DMS79 (cell line): ENCODE measurements at places on chromosomes 1 and 21.

- DNase-seq: no peak
These were observed 148.9 kb downstream of the CDC42BPA start for GRCh38 chr1:227169343-227169742.

GRCh38 chr1:67441183-67441582 is 11.0 kb upstream of the SERBP1 start:
- no peak for DNase-seq

DNA sequence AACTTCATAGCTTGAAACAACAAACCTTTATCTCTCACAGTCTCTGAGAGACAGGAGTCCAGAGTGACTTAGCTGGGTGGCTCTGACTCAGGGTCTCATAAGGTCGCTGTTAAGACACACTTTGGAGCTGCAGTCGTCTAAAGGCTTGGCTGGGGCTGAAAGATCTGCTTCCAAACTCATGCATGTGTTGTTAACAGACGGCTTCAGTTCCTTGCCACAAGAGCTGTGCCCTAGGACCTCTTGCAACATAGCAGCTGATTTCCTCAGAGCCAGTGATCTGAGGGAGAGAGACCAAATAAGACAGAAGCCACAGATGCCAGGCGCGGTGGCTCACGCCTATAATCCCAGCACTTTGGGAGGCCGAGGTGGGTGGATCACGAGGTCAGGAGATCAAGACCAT is 176.8 kb downstream of the DISC1 start:
- DNase-seq: no peak

- DNase-seq: no peak
These were observed 85.2 kb downstream of the UCK2 start for GRCh38 chr1:165912638-165913037.

DNA sequence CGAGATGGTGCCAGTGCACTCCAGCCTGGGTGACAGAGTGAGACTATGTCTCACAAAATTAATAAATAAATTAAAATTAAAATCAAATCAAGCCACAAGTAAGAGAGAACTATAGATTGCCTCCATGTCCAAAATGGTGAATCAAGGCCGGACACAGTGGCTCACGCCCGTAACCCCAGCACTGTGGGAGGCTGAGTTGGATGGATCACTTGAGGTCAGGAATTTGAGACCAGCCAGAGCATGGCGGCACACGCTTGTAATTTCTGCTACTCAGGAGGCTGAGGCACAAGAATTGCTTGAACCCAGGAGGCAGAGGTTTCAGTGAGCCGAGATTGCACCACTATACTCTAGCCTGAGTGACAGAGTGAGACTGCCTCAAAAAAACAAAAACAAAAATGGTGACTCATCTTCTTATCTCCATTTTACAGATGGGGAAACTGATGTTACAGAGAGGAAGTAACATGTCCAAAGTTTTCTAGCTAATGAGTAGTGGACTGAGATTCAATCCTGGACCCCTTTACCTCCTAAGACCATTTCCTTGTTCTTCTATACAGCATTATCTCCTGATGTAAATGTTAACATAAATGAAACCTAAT is 99.0 kb upstream of the HNRNPU start:
- no peak for DNase-seq

DNA sequence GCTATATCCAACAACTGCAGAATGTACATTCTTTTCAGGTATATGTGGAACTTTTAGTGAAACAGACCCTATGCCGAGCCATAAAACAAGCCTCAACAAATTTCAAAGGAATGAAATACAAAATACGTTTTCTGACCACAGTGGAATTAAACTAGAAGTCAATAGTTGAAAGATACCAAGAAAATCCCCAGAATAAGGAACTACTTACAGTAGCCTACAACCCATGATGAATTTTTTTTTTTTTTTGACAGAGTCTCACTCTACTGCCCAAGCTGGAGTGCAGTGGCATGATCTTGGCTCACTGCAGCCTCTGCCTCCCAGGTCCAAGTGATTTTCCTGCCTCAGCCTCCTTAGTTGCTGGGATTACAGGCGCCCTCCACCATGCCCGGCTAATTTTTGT is 83.4 kb downstream of the RUNX3 start:
- DNase-seq: no peak

DNA sequence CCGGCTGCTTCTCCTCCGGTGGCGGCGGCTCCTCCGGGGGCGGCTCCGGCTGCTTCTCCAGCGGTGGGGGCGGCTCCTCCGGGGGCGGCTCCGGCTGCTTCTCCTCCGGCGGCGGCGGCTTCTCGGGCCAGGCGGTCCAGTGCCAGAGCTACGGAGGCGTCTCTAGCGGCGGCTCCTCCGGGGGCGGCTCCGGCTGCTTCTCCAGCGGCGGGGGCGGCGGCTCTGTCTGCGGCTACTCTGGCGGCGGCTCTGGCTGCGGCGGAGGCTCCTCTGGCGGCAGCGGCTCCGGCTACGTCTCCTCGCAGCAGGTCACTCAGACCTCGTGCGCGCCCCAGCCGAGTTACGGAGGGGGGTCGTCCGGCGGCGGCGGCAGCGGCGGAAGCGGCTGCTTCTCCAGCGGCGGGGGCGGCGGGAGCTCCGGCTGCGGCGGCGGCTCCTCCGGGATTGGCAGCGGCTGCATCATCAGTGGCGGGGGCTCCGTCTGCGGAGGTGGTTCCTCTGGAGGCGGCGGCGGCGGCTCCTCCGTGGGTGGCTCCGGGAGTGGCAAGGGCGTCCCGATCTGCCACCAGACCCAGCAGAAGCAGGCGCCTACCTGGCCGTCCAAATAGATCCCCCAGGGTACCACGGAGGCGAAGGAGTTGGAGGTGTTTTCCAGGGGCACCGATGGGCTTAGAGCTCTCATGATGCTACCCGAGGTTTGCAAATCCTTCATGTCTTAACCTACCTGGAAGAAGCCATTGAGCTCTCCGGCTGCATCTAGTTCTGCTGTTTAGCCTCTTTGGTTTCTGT is 2.0 kb downstream of the LORICRIN start:
- DNase-seq: no peak
